ENCODE measurements at places on chromosomes 7 and 10.

DNA sequence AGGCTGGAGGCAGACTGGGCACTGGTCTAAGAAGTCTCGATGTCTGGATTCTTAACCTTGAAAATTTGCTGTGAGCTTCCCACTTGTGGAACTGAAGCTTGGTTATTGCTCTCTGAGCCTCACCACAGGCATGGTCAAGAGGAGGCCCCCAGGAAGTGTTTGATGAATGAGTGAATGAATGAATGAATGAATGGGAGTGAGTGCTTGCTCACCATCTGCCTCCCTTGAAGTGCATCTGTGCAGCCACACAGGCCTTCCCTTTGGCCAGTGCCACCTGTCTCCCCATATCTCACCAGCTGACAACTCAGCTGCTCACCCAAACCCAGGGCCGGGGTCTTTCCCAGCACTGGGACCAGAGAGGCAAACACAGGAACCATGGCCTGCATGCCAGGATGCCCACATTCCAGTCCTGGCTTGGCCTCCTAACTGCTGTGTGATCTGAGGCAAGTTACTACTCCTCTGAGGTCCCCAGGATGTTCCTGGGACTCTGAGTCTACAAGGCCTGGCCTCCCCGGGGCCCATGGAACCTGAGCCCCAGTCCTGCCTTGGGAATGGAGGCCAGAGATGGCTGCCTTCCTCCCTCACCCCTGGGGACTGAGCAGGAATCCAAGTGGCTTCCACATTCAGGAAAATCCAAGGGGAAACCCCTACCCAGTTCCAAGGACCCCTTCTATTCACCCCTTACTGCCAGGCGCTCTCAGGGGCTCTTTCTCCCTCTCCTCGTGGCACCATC lies 51.4 kb upstream of the SLC29A3 start:
- no peak for DNase-seq

GRCh38 chr7:49848211-49848841 lies 74.9 kb downstream of the VWC2 start:
- no peak for DNase-seq

GRCh38 chr10:57362811-57363210 lies 904.9 kb downstream of the IPMK start:
- no peak for DNase-seq

GRCh38 chr10:6694447-6695140 lies 114.5 kb upstream of the PRKCQ start:
- no peak for DNase-seq

DNA sequence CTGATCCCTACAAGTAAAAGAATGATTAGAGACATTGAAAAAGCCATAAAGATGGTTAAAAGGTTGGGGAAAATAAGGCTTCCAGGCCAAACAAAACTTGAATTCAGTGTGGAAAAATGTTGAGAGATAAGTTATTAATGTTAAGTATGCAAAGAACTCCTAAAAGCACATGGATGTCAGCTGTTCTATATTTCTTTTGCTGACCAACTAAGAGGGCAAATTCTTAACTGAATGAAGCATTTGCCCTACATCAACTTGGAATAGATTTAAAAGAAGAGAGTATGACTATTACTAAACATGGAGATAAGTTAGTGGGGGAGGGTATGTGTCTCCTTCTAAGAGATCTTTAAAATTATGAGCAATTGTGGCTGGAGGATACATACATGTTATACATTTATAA lies 124.8 kb downstream of the KIAA1217 start:
- DNase-seq = no peak

GRCh38 chr10:44801383-44802327 lies 109.5 kb upstream of the TMEM72 start:
- DNase-seq = peak; percentile 32

- no peak for DNase-seq
Measured at GRCh38 chr7:134504660-134505164, 22.7 kb upstream of the AKR1B10 start.

DNA sequence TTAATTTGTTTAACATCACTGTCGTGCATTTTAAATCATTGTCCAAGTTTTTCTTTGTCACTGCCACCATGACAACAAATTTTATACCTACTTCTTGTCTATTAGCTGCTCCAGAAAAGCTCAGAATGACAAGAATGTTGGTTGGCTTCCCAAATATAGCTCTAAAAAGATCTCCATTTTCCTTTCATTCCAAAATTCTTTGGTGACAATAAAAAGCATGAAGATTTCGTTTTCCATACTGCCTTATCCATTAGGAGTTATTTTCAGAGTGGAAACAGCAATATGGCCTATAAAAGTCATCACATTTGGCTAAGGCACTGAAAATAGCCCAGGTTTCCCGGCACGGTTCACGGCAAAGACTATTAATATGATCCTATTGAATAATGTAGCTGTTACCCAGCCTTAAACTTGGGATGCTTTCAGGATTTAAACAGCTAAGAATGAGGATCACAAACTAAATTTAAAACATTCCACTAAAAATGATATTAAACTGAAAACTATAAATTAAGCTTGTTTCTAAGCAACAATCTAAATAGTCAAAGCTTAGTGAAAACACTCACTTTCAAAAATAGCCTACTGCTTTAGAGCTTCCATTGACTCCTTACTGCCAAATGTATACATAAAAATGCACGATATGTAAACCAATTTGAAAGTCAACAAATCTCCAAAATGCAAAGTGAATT lies 2.7 kb downstream of the CTTNBP2 start:
- DNase-seq = no peak

DNA sequence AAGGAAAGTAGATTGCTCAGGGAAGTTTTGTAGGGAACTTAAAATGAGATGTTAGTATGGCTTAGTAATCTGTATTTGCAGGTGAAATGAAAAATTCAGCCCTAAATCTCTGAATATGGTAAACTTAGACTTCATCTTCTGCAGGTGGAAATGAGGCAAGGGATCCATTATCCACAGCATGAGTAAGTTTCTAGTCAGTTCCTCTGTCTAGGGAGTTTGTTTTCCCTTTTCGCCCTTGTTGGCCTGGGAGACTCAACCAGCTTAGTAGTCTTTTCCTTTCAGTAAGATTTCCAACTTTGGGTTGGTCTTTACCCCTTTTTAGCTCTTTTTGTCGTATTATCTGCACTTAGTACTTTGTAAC lies 65.6 kb downstream of the ZEB1 start:
- DNase-seq = no peak

DNA sequence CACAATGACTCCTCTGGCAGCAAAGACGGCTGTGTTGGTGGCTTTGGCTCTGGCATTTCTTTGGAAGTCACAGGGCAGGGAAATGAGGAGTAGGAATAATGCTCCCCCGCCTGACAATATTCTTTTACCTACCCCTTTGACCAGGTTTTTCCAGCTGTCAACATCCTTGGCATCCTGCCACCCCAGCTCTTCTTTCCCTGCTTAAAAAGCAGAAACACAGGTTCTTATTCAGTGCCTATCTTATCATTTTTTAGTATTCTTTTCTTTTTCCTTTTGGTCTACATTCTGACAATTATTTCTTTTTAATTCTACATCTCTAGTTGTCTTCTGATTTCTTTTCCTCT lies 97.7 kb downstream of the CREB5 start:
- no peak for DNase-seq

DNA sequence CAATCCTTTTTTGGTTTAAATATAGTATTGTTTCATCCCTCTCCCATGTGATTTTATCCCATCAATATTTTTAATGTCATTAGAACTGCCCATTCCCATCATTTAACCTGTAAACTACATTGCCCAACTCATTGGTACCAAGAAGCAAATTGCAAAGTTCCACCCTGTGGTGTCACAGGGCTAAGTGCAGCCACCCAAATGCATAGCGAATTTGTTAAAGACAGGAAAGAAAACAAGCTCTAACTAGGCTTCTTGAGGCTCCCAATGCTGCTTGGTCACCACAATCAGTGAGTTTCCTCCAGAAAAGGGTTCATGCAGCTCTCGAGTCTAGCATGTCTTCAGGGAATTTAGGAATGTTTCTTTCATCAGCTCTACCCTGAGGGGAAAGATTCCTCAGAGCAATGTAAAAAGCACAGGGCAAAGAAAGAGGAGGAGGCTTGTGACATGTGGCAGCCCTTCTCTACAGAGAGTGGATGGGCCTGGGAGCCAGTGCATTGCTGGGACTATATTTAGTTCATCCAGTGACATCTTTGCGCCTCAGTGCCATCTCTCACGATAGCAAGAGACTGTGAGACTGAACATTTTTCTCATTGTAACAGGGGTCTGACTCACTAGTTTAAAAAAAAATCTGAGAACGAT lies 58.1 kb downstream of the CAV1 start:
- DNase-seq = no peak

All from Ammon's horn (tissue), 1 donor.